Hindlimb muscle (tissue), 1 donor: ENCODE measurements at places on chromosomes 11 and 22. TPM values are rescaled to one million over a fixed set of nuclear protein-coding genes. Genes with fewer than 3 reads are reported as not detected.

DNA sequence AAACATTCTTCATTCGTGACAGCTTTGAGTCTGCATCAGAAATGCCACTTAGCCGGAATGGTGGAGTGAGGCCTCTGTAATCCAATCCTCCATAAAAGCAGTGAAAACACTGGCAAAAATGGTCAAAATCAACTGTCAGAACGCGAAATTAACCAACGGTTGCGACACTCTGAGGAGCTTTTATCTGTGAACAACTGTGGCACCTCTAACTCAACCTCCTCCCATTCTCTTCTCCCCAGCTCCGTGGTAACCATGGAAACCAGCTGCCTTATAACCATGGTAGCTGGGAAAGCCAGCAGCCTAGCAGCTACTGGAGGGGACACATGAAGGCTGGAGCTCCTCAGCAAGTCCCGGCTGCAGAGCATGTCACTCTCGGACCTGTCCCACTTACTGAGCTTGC is 20.3 kb downstream of the AP2A2 start:
- no peak for DNase-seq

- DNase-seq, result no peak
Measured at GRCh38 chr11:18700375-18700774, 1.8 kb downstream of the TMEM86A start.

DNA sequence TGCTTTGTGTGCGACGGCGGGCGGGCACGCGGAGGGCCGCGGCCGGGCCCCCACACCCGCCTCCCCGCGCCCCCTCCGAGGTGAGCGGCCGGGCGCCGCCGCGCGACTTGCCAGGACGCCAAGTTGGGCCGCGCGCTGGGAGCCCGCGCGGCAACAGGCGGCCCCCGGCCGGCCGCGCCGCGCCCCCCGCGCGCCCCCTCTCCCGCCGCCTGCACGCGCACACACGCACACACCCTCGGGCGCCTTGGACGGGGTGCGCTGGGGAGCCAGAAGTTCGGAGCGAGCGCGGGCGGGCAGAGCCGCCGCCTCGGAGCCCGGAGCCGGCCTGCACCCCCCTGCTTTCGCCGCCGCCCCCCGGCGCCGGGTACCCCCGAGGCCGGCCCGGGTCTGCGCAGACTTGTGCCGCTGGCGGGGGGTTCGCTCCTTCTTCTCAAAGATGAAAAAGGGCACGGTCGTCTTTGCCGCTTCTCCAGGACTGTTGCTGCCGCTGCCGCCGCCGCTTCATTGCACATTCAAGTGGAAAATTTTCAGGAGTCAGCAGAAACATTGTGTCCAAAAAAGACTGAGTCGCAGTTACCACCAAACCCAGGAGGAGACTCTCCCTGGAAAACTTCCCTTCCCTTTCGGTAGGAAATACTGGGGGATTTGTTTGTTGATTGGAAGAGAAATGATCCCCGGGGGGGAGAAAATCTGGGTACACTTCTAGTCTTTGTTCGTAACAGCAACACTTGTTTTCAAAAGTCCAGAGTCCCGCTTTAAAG is 895 bp downstream of the TEAD1 start:
- DNase-seq, result peak; percentile 46

GRCh38 chr11:134727204-134727603 is 315.2 kb upstream of the B3GAT1 start:
- DNase-seq, result no peak

- no peak for DNase-seq
Measured at GRCh38 chr11:114346709-114347141, 50.5 kb downstream of the NNMT start.

DNA sequence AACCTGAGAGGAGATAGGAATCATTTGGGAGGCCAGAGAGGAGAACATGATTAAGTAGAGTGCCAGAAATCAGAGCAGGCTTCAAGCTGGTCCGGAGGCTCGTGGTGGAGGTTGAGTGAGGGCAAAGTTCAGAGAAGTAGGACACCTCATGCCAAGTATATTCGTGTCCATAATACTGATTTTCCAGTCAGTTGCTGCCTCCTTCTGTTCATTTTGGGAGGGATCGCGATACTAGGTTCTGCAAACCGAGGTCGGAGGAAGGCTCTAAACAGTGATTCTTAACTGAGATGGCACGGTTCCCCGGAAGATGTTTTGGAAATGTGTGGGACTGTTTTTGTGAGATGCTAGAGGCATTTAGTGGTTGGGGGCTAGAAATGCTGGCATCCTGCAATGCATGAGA is 13.6 kb upstream of the CD3E start:
- no peak for DNase-seq

DNA sequence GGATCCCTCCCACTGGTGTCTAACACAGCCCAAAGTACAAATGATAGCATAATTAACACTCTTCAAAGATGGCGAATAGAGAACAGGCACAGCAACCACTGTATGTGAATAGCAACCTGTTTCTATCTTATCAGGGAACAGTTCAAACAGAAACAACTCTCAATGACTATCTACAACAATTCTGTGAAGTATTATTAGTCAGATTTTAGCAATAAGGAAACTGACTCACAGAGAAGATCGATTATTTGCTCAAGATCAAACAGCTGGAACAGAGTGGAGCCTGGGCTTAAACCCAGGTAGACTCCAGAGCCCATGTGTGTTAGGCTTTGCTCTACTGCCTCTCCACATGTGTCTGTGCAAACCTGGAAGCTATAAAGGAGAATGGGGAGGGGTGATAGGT is 88.7 kb downstream of the C11orf58 start:
- DNase-seq, result no peak

- DNase-seq, result no peak
Measured at GRCh38 chr22:19495562-19496323, 16.0 kb downstream of the CDC45 start.

DNA sequence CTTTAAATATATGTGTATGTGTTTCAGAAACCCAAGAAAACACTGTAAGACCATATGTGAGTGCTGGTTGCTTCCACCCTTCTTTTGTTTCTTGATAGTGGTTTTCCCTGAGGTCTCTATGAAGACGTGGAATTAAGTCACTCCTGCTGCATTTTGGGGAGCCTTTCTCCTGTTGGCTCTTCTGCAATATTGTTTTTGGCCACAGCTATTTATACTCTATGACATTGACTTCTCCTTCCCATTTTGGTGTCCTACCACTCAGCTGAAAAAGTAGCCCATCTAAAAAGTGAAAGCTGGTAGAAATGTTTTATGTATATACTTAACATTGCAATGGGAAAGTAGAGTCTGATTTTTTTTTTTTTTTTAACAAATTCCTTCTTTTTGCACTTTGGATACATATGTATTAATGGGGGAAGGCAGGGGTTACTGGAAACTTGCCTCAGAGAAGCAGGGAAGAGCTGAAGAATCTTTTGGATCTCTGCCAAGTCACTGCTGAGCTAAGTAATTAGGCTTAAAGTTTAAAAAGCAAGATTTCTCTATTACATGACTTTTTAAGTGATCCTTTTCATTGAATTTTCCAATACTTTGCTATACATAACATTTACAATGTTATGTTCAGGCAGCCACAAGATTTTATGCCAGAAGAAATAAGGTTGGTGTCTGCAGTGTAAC is 1.8 kb downstream of the TTC17 start:
- no peak for DNase-seq

GRCh38 chr11:63843041-63843440 is 4.1 kb downstream of the MARK2 start:
- peak; percentile 23 for DNase-seq

GRCh38 chr11:62923601-62924411 is 2.6 kb upstream of the CHRM1 start:
- DNase-seq, result no peak

DNA sequence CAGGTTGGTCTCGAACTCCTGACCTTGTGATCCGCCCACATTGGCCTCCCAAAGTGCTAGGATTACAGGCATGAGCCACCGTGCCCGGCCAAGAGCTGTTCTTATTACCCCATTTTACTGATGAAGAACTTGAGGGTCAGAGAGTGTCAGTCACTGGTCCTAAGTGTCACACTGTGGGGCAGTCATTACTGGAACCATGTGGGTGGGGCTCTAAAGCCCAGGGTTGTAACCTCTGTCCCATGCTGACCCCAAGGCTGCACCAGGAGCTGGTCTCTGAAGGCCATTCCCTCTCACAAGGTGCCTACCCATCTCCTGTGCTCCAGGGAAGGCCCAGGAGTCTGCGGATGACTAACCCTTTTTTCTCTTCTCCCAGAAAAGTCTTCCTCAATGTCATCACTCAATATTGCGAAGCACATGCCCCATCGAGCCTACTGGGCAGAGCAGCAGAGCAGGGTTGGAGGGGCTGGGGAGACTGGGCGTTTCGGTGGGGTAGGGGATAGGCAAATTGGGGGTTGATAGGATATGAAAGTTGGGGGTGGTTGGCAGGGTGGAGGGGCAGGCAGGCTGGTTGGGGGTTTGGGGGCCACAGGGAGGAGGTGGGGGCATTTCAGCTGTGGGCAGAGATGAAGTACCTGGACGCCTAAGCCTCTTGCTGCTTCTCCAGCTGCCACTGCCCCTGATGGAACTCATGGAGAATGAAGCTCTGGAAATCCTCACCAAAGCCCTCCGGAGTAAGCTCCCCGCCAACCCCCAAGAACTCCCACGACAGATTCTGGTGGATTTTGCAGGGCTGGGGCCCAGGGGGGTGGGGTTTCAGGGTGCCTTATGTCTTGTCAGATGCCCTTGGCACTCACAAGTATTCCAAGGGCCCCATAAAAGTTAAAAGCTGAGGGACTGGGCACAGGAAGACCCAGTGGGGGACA is 2.0 kb upstream of the ESRRA start:
- DNase-seq, result no peak

- DNase-seq, result no peak
Measured at GRCh38 chr22:34880662-34881061, 185.3 kb upstream of the ISX start.

DNA sequence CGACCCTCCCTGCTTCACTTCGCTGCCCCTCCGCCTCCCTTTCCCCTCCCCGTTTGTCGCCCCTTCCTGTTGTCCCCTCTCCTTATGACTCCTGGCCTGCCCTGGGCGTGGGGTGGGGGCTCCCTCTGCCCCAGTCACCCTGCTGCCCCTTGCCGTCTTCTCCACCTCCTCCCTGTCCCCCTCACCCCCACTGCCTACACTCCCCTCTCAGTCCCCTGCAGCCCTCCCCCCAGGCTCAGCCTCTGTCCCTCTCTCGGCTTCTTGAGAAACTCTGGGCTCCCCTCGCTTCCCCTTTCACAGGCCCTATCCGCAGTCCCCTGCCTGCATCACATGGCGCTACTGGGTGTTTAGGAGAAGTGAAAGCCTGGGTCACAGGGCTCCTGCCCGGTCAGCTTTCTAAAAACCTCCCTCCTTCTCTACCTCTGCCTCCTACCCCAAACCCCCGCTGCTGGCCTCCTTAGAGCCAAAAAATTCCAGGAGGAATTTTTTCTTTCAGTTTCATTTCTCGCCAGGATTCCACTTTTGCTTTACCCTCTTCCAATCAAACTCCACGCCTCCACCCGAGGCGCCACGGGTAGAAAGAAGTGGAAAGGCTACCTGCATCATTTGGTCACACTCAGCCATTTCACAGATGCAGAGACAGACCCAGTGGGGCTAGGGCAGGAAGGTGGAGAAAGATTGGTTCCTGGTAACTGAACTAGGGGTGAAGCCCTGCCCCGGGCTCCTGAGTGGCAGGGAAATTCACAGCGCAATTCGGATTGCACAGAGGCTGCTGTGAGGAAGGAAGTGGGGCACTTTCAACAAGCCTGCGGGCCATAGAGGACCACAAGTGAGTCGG is at the start of gene SLC15A3:
TSS of gene SLC15A3 (minus strand) at position 273 of the 838 bp plus-strand sequence. CDS start 625 bp downstream, outside the sequence.
- DNase-seq, result peak; percentile 60

DNA sequence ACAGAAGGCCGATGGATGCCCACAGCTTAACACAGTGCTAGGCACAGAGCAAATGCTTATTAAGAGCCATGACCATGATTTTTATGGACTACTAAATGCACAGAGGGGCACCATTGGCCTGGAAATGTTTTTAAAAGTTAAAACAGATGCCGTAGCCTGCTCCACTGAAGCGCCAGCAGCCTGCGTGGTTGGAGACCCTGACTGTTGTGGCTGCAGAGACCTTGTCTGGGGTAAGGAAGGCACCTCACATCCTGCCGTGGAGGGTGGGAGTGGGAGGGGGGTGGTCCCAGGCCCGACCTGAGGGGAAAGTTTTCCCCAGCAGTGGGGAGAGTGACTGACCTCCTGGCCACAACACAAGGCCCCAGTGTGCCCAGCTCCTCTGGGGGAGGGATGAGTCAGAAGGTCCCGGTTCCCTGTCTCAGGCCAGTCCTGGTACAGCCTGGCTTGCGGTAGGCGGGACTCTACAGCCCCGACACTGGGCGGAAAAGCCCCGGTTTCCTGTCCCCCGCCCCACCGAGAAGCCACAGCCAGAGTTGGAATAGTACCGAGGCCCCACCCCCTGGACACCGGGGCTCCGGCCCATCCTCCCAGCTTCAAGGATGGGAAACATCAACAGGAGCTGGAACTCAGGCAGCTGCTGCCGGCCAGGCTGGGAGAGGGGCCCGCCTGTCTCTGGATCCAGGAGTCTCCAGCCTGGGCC is 7.0 kb downstream of the CHST1 start:
- DNase-seq, result peak; percentile 88

GRCh38 chr11:66853242-66854229 is 3.3 kb upstream of the LRFN4 start:
- no peak for DNase-seq

- no peak for DNase-seq
Measured at GRCh38 chr22:36520423-36520822, 8.5 kb downstream of the EIF3D start.

The TCF20 gene
- 10.3 TPM for polyA plus RNA-seq

The PRSS23 gene
- 21.4 TPM for polyA plus RNA-seq

The C1QTNF4 gene
- 11.6 TPM for polyA plus RNA-seq

The LRRC10B gene
- not detected for polyA plus RNA-seq

The ELFN2 gene
- polyA plus RNA-seq, result 1.1 TPM

The CBX6 gene
- polyA plus RNA-seq, result 29.0 TPM

The SLC15A3 gene
- polyA plus RNA-seq, result 27.9 TPM

The GAS2 gene
- 6.0 TPM for polyA plus RNA-seq

The ADAMTS8 gene
- 9.5 TPM for polyA plus RNA-seq

The MSANTD4 gene
- polyA plus RNA-seq, result 15.8 TPM
